MCF 10A (cell line): ENCODE measurements at places on chromosomes 2 and 18. TPM values are rescaled to one million over a fixed set of nuclear protein-coding genes. Genes with fewer than 3 reads are reported as not detected.
A peak's percentile ranks its signal among the peaks of the same experiment; 100 is the strongest.

DNA sequence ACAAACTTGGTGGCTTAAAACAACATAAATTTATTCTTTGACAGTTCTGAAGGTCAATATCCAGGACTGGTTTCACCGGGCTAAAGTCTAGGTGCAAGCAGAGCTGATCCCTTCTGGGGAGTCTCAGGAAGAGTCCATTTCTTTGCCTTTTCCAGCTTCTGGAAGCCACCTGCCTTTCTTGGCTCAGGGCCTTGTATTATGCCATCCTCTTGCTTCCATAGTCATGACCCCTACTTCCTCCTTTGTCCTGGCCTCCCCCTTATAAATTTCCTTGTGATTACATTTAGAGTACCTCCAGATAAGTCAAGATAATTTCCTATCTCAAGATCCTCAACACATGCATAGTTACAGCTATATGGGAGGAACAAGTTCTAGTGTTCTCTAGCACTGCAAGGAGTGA lies 1089.5 kb downstream of the LRP1B start:
- DNase-seq, result no peak

LYG2 gene
- not detected in 2 replicates for total RNA-seq

NRP2 gene
- total RNA-seq, result 6.7 and 10.3 TPM in 2 replicates

DNA sequence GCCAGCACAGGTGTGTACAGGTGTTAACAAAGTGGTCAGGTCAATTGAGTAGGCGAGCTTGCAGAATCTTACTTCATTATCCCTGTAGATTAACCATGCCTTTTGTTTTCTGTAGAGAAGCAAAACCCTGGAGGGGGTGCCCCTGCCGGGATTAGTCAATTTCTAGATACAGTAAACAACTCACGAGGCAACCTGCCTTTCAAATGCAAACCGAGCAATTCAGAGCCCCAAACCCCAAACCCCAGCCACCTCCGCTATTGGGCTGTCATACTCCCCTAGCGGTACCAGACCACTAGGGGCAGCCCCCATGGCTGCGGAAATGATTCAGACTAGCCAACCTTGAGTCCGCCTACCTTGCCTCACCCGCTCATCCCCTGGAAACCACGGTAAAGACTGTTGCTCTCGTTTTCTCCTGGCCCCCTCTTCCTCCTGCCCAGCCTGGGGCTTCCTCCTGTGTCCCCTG lies 61.4 kb upstream of the KIF5C start:
- DNase-seq, result peak; percentile 16

DTNA gene
- total RNA-seq, result 0.91 TPM in 1 of 2 replicates, not detected in the other

DNA sequence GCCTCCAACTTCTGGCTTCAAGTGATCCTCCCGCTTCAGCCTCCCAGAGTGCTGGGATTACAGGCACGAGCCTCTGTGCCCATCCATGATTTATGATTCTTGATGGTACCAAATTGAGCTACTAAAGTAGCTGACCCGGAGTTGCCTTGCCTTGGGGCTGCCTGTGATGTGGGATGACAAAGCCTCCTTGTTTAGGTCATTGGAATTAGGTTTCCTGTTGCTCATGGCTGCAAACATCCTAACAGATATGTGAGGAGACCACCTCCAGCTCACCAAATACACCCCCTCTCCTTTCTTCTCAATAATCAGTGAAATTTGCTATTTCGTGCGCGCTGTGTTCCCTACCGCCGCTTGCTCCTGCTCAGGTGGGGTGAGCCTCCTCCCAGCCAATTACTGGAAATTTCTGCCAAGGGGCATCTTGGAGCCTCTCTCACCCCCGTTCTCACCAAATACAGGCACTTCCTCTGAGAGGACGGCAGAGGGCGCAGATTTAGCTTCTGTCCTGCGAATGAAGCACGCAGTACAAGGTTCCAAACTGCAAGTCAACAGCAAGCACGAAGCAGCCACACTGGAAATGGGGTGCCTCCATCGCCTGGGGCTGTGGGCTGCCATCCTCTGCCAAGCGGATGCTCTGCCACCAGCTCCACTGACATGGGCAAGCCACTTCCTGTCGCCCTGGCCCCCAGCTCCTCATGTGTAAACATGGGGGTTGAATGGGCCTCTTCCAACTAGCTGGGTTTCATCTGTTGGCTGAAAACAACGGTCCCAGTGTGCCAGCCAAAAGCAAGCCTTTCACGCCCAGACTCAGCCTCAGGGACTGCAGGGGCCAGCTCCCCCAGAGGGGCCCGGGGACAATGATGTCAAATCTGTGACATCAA lies 71.7 kb downstream of the NCAPH start:
- peak; percentile 76 for DNase-seq

ASIC4 gene
- total RNA-seq, result 0.17 TPM in 1 of 2 replicates, not detected in the other

DNA sequence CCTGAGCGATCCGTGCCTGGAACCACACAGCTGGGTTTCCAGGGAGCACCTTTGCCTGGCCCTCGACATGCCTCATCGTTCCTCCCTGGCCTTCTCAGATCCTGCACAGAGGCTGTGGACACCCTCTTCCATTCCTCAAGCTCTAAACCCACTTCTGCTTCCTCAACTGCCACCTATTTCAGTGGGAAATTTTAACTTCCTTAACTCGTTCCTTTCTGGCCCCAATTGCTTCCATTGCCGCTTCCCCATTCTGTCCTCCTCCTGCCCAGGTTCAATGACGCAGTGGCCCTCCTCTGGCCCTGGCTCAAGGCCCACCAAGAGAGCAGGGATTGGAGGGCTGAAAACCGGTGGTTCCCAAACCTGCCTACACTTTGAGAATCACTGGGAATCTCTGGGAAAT lies 4.8 kb upstream of the B3GNT7 start:
- no peak for DNase-seq

- peak; percentile 42 for DNase-seq
Measured at GRCh38 chr2:70935468-70936164, at the start of gene ATP6V1B1. TSS of gene ATP6V1B1 (plus strand) at chr2:70935900. CDS start at chr2:70935955, 55 bp downstream.

- DNase-seq, result no peak
Measured at GRCh38 chr2:200314976-200315567, 8.6 kb downstream of the SPATS2L start.

GRCh38 chr2:180625006-180625844 lies 355.2 kb upstream of the UBE2E3 start:
- peak; percentile 61 for DNase-seq

GRCh38 chr2:14628901-14629300 lies 3.6 kb upstream of the LRATD1 start:
- peak; percentile 82 for DNase-seq

DNA sequence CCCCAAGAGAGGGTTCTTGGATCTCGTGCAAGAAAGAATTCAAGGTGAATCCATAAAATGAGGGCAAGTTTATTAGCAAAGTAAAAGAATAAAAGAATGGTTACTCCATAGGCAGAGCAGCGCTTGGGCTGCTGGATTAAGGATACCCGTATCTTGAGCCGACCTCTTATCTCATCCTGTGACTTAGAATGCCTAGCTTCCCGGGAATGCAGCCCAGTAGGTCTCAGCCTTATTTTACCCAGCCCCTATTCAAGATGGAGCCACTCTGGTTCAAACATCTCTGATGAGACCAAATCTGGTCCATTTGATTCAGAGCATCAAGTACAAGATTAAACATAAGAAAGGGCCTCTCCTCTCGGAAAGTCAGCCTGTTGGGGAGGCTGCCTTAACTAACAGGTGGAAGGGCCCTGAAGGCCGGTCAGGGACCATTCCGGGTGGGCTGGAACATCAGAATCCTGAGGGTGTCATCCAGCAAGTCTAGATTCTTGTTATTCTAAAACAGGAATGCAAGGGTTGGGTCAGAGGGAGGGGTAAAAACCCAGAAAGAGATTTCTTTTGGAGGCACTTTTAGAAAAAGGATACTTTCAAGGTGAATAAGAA lies 5.8 kb downstream of the PSD4 start:
- no peak for DNase-seq
